Stimulated activated CD8-positive, alpha-beta memory T cell treated with anti-CD3 and anti-CD28 coated beads, Interleukin-4, amount 100 ng/mL, for 4 hours (primary cell): ENCODE measurements at places on chromosomes 16 and 17.

DNA sequence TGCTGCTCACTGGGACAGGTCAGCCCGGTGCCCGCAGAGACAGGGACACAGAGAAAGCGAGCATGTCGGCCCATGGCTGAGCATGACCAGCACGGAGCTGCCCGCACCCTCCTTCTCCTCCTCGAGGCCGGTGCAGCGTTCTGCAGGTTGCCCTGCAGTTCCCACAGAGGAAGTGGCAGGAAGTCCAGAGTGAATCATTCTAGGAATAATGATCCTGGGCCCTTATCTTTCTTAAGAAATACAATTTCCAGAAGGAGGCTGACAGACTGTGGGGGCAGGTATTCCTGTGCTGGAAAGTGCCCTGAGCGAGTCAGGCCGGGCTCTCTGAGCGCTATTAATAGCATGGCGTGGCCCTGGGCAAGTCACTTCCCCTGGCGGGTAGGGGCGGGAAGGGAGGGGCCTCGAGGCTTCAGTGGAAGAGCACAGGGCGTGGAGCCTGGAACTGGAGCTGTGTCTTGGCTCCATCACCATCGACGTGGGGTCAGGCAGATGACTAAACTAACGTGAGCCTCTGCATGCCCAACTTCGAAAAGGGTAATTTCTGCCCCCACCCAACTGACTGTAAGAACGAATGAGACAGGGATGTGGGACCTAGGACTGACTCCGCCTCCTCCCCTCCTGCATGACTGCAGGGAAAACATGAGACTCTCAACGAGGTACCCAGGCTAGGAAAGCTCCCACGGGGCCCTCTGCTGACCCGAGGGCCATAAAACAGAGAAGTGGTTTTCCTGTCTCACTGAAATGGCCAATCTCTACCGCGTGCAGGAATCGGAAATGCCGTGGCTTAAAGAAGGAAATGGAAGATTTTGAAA, 9.8 kb downstream of the TMEM204 start:
- DNase-seq, result peak; percentile 38

GRCh38 chr17:9330611-9331271, 244.9 kb downstream of the STX8 start:
- DNase-seq, result no peak

- no peak for DNase-seq
Measured at GRCh38 chr16:4699046-4699556, 5.7 kb downstream of the NUDT16L1 start.

DNA sequence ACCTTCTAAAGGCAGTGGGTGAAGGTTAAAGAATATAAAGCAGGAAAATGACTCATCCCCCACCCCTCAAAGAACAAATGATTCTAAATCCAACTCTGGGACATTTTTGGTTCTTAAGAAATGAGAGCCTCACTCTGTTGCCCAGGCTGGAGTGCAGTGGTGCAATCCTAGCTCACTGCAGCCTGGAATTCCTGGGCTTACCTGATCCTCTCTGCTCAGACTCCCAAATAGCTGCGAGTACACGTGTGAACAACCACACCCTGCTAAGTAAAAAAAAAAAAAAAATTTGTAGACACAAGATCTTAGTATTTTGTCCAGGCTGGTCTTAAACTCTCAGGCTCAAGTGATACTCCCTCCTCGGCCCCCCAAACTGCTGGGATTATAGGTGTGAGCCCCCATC, 298.8 kb upstream of the MAF start:
- DNase-seq, result no peak

DNA sequence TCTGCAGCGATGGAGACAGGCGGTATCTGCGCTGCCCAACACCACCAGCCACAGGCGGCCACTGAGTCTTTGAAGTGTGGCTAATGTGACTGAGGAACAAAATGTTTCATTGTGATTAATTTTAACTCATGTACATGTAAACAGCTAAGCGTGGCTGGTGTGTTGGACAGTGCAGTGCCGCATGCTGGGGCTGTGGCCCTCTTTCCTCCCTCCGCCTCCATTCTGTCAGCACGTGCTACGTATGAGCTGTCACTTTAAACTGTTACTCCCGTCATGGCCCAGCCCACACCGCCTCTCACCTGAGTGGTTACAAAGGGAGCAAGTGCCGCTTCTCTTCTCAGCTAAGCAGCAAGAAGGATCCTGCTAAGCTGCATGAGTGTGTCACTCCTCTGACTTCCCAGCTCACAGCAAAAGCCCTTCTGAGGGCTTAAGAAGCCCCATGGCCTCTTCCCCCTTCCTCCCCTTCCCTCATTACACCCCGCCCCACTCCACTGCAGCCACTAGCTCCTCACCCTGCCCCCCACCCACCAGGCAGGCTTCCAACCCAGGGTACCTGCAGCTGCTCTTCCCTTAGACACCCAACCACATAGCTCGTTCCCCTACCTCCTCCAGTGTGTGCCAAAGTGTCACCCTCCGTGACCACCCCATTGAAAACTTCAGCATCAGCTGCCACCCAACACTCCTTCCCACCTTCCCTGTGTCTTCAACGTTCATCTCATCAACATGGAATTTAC, 15.0 kb downstream of the HASPIN start:
- DNase-seq, result peak; percentile 72

DNA sequence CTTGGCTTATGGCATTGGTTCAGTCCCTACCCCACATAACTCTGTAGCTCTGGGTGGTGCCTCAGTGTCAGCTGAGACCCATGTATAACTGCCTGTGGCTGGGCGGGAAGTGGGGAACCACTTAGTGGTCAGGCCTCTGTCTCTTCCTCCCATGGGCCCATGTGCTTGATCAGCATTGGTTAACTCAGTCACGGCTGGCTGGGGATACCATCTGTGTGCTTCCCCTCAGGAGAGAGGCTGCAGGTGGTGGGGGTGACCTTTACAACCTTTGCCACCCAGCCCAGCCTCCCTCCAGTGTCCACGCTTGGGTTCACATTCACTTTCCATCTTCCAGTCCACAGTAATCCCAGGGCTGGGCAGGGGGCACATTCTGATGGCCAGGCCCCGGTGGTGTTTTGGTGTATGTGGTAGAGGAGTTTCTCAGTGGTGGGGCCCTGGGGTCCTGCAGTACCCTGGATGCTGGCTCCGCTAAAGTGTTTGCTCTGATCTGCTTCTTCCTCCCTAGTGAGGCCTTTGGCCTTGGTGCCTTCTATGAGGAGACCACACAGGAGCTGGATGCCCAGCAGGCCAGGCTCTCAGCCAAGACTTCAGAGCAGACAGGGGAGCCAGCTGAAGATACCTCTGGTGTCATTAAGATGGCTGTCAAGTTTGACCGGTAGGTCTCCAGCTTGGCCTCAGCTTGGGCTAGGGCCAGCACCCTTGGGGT, 10.2 kb upstream of the NFATC3 start:
- DNase-seq, result peak; percentile 26

- DNase-seq, result no peak
Measured at GRCh38 chr17:13537871-13538643, 63.7 kb downstream of the HS3ST3A1 start.

DNA sequence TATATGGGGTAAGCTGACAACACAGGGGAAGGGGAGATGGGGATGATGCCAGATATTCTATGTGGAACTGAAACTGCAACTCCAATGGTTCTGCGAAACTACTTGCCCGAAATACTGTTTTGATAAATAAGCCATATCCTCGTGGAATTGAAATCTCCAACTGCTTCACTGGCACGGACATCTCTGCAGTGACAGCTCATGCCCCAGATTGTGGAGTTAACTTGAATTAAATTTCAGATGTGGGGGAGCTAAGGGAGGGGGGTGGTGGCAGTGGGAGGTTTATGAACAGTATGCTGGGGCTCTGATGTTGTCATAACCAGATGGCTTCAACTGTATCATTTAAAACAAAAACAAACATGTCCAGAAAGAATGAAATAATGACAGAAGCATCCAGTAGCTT, 21.8 kb downstream of the NXPH3 start:
- no peak for DNase-seq

- no peak for DNase-seq
Measured at GRCh38 chr17:57890857-57891232, 41.0 kb upstream of the MRPS23 start.

- no peak for DNase-seq
Measured at GRCh38 chr17:527247-527646, 174.6 kb upstream of the RPH3AL start.

GRCh38 chr17:76275382-76276068, 10.4 kb downstream of the UBALD2 start:
- DNase-seq, result no peak

DNA sequence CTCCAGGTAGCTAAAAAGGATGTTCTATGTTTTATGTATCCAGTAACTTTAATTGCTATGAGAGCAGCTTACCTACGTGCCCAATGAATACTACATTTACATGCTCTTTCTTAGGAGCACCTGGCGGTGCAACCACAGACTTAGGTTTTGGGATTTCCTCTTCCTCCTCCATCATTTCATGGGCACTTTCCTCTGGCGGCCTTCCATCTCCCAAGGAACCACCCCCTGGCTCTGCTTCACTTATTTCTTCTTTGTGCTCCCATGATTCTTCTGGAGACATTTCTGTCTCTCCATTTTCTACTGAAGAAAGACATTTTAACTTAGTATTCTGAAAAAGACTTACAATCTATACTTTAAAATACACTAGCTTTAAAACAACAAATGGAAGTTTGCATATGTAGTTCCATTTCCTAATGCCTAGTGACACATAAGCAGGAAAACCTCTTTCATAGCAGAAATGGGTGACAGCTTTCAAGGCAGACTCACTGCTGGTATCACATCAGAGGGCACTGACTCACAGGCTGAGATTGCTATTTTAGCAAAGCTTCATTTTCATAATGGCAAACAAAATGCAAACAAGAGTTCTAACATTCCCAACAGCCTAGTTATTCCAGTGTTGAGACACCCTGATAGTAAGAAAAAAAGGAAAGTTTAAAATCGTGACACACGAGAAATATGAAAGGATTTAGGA, 19.1 kb downstream of the GSPT1 start:
- DNase-seq, result no peak

GRCh38 chr17:78583091-78583490, 5.9 kb upstream of the DNAH17 start:
- no peak for DNase-seq

DNA sequence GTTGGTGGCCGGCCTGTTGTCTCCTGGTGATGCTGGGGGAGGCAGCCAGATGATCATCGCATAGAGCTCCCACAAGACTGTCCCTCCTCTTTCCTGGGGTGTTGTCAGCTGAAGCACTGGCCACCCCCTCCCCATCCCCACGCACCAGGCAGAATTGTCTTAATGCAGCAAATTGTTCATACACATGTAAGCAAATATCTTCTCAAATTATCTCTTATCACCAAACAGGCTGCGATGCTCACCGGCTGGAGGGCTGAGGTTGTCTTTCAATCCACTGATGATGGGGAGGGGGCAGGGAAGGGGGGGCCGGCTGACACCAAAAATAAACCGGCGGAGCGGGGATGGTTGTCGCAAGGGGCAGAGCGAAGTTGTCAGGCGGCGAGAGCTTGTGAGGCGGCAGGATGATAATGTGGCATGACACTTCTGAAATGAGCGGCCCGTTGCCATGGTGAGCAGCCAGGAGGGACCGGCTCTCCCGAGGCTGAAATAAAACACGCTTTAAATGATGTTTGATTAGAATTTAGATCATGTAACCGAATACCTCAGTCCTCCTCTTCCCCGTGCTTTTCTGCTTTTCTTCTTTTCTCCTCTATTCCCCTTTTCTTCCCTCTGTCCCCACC, 59.8 kb downstream of the MRM1 start:
- DNase-seq, result no peak

- no peak for DNase-seq
Measured at GRCh38 chr16:50838165-50838564, 96.3 kb downstream of the CYLD start.

DNA sequence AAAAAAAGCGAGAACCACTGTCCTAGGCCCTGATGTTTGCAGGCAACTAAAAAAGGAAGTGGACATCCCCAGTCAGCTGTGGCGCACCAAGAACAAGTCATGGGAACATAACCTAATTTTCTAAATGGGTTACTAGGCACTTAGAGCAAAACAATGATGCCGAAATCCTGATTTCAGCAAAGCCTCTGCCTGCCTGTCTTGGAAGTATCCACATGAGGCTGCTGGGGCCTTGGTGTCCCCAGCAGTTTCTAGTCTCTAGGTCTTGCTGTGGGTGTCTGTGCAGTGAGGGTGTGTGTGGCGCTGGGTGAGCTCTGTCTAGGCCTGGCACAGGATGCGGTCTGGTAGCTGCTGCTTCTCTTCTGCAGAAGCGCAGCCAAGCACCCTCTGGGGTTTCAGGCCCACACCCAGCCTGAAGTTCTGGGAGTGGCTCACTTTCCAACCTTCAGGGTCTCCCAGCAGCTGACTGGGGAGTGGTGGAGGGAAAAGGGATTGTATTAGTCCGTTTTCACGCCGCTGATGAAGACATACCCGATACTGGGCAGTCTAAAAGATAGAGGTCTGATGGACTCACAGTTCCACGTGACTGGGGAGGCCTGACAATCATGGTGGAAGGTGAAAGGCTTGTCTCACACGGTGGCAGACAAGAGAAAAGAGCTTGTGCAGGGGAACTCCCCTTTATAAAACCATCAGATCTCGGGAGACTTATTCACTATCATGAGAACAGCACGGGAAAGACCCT, 21.1 kb downstream of the STH start:
- peak; percentile 44 for DNase-seq

GRCh38 chr16:50841081-50841886, 99.4 kb downstream of the CYLD start:
- DNase-seq, result no peak
